NCI-H1694 (cell line): ENCODE measurements at places on chromosomes 6 and 20.
A peak's percentile ranks its signal among the peaks of the same experiment; 100 is the strongest.

DNA sequence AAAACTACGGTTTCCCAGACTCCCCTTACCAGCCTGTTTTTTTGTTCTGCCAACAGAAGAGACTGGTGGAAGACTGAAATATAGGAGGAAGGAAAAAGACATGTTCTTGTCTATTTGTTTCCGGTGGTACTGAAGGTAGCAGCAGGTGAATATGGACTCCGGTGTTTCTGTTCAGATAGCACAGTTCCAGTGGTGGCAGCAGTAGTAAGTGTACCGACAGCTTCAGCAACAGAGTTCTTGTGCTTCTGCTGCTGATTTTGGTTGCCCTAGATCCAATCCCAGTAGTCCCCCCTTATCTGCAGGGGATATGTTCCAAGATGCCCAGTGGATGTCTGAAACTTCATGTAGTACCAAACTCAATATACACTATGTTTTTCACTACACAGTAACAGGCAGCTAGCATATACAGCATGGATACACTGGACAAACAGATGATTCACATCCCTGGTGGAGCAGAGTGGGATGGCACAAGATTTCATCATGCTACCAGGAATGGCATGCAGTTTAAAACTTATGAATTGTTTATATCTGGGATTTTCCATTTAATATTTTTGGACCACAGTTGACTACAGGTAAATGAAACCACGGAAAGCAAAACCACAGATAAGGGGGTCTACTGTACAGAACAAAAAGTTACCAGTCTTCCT, 301.8 kb downstream of the BTBD9 start:
- DNase-seq = no peak

GRCh38 chr6:108897371-108897770, 49.1 kb downstream of the ARMC2 start:
- DNase-seq = peak; percentile 36

DNA sequence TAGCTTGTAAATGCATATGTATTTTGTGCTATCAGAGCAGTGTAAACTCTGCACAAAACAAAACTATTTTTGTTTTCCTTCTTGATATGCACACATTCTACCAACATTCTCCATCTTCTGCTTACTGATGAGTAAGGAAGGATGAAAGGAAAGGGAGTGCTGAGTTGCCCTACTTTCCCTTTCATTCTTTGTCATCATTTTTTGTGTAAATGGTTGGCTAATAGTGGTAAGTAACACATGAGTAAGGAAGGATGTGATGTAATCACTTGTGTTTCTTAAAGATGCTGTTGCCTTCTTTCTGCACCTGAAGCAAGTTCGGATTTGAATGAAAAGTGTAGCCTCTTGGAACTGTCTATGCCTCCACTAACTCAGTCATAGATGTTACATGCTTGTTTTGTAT, 4.6 kb upstream of the REV3L start:
- DNase-seq = no peak

GRCh38 chr6:42150254-42150653, 7.8 kb upstream of the C6orf132 start:
- DNase-seq = no peak

DNA sequence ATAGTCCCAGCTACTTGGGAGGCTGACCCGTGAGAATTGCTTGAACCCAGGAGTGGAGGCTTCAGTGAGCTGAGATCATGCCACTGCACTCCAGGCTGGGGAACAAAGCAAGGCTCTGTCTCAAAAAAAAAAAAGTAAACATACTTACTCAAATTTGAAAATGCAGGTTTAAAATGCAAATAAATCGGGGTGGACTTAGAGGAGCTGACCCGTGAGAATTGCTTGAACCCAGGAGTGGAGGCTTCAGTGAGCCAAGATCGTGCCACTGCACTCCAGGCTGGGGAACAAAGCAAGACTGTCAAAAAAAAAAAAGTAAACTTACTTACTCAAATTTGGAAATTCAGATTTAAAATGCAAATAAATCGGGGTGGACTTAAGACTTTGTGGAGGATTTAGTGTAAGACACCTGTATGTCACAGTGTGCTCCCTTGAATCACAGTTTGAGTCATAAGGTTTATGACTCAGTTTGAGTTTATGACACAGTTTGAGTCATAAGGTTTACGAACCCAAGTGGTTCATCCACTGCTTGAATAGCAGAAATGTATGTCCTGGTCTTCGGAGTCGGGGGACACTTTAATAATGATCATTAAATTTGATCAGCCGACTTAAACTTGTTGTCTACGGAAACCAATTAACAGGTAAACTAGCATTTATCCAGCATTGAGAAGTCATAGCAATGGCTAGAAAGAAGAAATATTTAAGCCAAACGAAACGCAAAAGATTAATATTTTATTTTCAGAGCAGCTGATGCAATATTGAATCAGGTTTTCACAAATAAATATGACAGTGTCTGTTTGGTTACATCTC, 6.8 kb upstream of the MRPS10 start:
- DNase-seq = no peak

DNA sequence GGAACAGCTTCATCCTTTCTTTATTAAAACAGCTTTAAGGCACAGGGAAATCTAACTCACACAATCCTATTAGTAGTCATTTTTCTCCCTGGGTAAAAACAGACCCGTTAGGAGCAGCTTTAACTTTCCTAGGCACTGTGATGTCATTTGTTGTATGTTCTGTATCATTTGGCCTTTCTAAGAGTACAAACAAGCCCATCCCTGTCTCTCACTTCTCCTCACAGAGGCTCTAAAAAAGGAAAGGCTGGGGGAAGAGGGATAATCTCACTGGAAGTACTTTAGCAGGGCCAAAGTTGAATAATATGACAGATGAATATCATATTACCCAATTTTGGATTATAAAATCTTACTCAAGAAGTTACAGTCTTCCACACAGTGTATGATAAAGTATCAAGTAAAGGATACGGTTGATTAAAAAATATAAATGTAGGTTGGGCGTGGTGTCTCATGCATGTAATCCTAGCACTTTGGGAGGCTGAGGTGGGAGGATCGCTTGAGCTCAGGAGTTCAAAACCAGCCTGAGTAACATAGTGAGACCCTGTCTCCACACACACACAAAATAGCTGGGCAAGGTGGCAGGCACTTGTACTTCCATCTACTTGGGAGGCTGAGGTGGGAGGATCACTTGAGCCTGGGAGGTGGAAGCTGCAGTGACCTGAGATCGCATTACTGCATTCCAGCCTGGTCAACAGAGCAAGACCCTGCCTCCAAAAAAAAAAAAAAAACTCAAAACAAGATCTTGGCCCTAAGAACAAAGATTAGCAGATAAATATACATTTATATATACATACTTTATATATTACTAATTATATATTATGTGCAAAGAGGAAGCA, 7.9 kb downstream of the NUDT3 start:
- DNase-seq = no peak

DNA sequence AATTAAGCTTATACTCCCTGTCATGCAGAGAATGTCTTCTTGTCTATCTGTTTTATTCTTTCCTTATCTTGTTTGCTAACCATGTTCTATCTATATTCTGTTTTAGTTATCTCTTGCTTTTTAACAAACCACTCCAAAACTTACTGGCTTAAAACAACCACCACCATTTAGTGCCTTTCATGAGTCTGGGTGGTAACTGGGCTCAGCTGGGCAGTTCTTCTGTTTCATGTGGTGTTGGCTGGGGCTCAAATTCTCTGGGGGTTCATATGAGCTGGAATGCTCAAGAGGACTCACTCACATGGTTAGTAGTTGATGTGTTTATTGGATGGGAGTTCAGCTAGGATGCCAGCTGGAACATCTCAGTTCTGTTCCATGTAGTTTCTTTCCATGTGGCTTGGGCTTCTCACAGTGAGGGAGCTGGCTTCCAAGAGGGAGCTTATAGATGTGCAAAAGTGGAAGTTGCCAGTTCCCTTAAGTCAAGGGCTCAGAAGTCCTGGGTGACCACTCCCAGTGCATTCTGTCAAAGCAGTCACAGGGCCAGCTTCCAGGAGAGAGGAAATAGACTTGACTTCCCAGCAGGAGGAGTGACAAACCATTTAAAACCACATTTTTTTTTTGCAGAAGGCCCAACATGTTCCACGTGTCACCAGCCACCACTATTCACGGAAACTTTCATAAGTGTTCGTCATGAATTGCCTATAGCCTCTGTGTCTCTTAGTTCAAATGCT, 70.4 kb downstream of the PLCB4 start:
- no peak for DNase-seq

- DNase-seq = no peak
Observed at GRCh38 chr20:58133020-58133808, 95.2 kb downstream of the ANKRD60 start.

DNA sequence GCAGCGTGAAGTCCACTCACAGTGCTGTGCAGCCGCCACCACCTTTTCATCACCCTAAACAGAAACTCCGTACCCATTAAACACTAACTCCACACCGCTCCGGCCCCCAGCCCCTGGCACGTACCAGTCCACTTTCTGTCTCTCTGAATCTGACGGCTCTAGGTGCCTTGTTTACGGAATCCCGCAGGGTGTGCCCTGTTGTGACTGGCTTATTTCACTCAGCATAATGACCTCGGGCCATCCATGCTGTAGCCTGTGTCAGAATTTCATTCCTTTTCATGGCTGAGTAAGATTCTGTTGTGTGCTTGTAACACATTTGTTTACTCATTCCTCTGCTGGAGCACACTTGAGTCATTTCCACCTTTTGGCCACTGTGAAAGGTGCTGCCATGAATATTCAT, 18.0 kb downstream of the TCFL5 start:
- DNase-seq = no peak

- no peak for DNase-seq
Observed at GRCh38 chr6:6746333-6746969, 157.9 kb downstream of the LY86 start.

GRCh38 chr20:45044601-45045000, 56.3 kb downstream of the KCNS1 start:
- no peak for DNase-seq

- no peak for DNase-seq
Observed at GRCh38 chr20:13464702-13465101, 174.0 kb downstream of the TASP1 start.

GRCh38 chr6:154301839-154302752, 54.5 kb downstream of the IPCEF1 start:
- DNase-seq = no peak
